ENCODE measurements at places on chromosomes 4 and X.

GRCh38 chrX:45070116-45071007, 130.3 kb downstream of the DIPK2B start:
- DNase-seq, result no peak

GRCh38 chr4:108662629-108663028, 12.2 kb downstream of the OSTC start:
- DNase-seq, result no peak

DNA sequence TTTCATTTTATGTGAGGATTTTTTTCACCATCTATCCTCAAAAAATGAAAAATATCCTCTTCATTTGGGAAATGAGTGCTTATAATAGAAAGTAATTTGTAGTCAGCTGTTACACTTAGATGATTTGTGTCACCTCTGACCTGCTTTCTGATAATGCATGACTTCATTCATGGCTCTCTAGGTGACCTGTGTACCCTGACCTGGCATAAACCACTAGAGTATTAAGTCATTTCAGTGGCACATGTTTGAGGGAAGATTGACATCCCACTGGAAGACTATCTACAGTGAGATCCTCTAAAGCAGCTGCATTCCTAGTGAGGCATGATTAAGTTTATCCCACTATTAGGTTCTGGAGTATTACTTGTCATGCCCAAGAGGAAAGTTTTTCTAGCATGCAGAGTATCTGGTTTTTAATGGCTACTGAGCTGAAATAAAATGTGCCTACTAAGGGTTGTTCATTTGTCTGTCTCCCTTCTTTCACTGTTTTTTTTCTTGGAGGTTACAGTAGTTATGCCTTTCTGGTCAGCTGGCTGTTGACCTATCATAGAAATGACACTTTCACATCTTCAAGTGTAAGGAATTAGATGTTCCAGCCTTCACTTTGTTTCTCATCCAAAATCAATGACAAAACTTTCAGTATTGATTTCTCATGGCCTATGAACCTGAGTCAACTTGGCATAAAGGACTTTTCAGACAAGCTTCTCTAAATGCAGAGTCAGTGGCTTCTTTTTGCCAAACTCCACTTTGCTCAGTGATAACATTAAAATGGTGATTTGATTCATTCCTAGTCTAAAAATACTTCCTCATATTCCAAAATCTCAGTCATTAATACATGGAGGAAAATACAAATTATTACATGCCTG, 33.1 kb downstream of the TET2 start:
- no peak for DNase-seq

DNA sequence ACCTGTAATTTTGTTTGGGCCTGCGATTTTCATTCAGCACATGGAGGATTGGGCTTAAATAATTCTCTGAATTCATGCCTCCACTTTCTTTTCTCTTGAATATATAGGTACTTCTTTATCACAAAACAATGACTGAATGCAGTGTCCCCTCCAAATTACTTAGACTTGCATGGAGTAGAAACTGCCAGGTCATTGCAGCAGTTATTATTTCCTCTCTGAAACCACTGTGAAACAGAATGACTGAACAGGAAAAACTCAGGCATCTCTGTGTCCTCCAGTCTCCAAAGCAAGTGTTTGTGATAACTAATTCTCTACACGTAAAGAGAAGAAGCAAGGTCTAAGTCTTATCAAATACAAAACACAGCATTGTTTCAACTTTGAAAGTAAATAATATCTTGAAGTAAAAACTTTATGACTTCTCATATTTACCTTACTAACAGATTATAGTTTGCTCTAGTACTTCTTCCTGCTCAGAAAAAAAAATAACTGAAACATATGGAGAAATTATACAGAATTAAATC, 144.5 kb upstream of the DIAPH2 start:
- DNase-seq, result no peak

DNA sequence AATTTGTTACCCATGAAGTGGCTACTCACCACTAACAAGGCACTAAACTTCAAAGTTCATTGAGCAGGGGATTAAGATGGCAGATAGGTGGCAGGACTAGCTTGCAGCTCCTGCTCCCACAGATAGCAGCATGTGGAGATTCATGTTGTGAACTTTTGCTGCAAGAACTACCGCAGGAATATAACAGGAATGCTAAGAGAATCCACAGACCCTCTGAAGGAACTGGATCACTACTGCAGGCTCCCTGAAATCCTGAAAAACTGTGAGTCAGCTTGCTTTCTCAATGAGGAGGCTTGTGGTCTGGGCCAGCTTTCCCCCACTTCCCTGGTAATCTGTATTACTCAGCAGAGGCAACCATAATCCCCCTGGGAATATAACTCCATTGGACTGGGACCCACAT, 118.5 kb upstream of the VCX2 start:
- DNase-seq, result no peak

Data from activated gamma-delta T cell (primary cell).